Thoracic aorta (tissue), 2 donors: ENCODE measurements at places on chromosomes 2 and 18.

DNA sequence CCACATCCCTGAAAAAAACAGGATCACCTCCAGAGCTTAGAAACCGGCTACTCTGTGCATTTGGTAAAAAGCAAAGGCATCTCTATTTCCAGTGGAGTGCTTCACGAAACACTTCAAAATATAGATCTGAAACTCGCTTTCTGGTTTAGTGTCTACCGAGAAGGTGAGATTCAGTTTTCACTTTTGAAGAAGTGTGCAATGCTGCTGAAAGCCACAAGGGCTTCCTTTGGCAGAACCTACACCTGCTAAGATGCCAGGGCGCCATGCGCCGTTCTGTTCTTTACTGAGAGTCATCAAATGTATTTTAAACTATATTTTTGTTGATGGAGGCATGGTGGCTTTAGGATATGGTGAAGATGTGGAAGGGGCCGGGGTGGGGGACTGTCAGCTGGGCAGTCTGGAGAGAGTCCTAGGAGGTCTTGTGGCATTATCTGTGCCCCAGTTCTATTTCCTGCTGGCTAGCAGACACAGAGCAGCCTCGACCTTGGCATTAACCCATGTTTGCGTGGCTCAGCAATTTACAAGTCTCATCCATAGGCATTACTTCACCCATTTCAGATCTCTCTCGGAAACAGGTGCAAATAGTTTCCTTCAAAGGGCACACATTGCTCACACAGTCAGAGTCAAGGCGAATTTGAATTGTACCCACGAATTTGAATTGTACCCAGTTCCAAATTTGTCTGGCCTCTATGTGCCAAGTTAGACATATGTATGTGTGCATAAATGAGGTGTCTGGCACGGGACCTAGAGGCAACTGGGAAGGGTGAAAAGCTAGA is 46.7 kb upstream of the KCNF1 start:
- no peak for DNase-seq

DNA sequence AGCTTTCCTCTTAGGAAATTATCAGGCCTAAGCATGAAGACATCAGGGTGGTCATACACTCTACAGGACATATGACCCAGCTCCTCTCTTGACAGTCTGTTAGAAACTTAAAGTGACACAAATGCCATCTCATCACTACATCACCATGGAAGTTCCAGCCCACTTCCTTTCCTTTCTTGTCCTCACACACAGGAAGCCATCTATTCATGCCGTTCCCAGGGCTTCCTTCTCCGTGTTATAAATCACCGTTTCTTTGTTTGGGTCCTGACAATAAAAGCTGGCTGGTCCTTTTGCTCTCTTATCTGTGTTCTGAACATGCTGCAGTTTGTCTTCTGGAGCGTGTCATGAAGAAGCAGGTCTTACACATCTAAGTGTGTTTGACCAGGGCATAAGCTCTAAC is 692.1 kb upstream of the CELF4 start:
- no peak for DNase-seq

DNA sequence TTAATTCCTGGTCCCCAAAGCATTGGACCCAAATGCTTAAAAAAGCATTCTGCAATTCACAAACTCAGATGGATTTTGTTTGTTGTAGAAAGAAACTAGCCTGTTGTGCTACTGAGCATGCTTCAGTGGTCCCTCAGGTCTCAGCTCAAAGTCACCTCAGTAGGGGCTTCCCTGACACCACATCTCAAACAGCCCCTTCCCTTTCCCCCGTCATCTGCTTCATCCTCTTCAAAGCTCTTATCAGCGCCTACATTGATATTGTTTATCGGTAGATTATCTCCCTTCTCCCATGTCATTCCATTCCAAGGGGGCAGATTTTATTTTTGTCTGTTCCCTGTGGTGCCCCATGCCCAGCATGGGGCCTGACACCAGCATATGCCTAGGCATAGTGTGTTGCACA is 172.9 kb downstream of the CELF4 start:
- DNase-seq = no peak

DNA sequence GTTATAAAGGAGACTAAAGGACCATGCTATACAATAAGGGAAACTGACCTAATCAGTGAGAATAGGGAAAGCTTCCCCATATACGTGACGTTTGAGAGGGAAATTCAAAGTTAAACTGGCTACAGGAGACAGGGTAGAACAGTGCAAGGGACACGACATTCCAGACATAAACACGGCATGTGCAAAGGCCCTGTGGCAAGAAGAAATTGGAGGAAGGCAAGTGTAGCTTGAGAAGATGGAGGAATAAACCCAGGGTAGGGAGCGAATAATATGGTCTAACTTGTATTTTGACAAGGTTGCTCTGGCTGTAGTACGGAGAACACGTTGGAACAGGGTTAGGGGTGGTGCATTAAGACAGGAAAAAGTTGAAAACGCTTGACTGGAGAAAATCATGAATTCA is 49.8 kb upstream of the RIOK3 start:
- no peak for DNase-seq

- no peak for DNase-seq
Measured at GRCh38 chr2:203603456-203604389, 68.6 kb upstream of the RAPH1 start.

GRCh38 chr2:121334581-121335293 is 49.7 kb upstream of the TFCP2L1 start:
- DNase-seq = no peak

- no peak for DNase-seq
Measured at GRCh38 chr2:109080109-109080508, 48.9 kb upstream of the SH3RF3 start.

DNA sequence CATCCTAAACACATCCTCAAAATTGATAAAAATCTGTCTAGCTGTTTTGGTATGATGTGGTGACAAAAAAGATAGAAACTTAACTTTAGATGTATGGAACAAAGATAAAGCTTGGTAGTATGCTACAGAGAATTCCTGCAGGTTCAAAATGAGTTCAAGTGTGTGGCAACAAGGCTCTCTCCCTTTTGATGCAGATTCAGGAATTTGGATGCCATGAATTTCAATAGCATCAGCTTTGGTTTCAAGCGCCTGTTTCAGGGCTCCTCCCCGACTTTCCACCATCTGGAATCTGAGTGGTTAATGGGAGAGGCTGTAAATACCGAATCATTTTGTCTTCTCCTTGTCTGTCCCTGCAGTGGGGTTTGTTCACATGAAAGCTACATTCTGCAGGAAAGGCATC is 180.6 kb downstream of the MTX2 start:
- DNase-seq = no peak

DNA sequence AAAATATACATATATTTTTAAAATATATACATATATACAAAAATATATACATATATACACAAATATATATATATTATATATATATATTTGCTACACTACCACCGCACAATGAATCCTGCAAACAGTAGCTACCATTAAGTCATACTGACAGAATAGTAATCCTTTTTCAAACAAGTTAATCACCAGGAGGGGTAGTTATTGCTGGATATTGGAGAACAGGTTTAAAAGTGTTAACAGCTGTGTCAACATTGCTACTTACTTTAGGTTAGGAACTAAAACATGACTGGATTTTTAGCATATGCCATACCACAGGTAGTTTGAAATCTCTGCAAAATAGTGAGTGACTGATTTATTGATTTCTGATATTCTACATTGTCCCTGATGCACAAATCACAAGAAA is 529.1 kb upstream of the CDH7 start:
- DNase-seq = no peak

GRCh38 chr2:219521066-219521880 is 7.0 kb downstream of the ASIC4 start:
- DNase-seq = no peak

DNA sequence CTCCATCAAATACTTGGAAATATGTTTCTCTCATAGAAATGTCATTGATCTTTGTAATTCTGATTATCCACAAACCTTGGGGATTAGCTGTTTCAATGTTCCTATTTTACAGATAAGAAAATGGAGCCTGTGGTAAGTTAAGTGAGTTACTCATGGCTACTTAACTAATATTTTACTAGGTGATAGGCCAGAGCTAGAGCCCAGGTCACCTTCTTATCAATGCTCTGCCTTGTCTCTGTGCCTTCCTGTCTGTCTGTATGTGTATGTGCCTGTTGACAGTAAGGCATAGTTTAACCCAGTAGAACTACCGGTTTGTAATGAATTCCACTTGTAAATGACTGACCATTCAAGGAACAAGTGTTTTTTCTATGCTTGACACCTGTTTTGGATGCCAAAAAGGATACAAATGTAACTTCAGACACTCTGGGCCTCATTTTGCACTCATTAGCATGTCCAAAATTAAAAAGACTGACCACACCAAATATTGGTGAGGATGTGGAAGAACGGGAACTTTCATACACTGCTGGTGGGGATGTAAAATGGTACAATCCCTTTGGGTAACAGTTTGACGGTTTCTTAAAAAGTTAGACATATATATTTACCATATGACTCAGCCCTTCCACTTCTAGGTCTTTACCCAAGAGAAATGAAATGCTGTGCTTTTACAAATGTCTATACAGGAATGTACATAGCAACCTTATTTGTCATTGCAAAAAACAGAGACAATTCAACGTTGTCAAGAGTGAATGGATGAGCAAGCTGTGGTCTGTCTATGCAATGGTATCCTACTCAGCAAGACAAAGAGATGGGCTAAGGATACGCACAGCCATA is 19.6 kb upstream of the IL1A start:
- DNase-seq = no peak

- DNase-seq = no peak
Measured at GRCh38 chr2:196284144-196284844, 112.9 kb upstream of the STK17B start.

DNA sequence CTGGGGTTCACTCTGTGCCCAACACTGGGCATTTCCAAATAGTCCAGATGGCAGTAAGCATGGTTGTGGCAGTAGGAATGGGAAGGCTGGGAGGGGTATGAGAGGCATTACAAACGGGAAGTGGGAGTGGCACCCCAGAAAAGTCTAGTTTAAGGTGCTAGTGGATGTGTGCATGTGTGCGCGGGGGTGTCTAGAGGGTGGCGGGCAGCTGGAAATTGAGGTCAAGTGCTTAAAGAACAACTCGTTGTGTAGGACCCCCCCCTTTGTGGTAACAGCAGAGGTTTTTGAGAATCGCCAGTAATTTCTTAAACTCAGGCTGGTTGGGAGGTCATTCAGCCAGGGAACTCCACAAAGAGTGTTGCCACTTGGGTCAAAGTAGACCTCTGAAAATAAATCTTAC is 69.9 kb downstream of the RHBDD1 start:
- DNase-seq = no peak

DNA sequence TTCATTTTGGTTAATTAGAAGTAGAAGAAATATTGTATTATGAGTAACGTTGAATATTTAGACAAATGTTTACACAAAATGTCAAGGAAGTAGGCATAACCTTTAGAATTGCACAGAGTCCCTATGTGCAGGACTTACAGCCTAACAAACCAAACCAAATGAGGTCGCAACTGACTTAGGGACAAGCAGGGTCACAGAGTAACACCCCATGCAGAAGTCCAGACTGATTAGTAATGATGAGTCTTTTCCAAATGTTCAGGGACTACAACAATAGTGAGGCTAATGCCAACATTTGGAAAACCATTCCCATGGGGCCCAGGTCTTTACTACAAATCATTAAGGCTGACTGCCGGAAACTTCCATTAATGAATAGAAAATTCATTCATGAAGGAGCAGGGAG is 452.5 kb upstream of the CHAC2 start:
- DNase-seq = no peak

GRCh38 chr2:174617120-174617519 is 19.5 kb upstream of the WIPF1 start:
- DNase-seq = no peak

- no peak for DNase-seq
Measured at GRCh38 chr18:56652802-56653201, 1.6 kb downstream of the WDR7 start.

DNA sequence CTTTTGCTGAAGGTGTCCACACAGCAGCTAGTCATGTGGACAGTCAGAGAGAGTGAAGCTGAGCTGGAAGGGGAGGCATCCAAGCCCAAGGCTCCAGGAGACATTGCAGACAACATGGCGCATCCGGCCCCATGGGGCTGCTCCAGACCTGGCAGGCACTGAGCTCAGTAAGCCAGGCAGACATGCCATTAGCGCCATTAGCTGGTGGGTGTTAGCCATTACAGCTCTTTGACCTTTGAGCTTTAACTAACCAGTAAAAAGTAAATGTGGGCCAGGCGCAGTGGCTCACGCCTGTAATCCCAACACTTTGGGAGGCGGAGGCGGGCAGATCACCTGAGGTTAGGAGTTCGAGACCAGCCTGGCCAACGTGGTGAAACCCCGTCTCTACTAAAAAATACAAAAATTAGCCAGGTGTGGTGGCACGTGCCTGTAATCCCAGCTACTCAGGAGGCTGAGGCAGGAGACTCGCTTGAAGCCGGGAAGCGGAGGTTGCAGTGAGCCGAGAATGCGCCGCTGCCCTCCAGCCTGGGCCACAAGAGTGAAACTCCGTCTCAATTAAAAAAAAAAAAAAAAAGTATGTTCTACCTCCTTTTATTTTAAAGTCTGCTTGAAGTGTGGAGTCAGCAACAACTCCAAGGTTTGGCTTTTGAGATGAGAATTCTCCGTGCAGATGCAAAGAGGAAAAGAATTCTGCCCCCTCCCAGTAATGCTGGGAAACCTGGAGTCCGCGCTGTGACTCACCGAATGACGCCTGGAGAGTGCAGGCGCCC is 69.4 kb downstream of the TWSG1 start:
- DNase-seq = no peak

DNA sequence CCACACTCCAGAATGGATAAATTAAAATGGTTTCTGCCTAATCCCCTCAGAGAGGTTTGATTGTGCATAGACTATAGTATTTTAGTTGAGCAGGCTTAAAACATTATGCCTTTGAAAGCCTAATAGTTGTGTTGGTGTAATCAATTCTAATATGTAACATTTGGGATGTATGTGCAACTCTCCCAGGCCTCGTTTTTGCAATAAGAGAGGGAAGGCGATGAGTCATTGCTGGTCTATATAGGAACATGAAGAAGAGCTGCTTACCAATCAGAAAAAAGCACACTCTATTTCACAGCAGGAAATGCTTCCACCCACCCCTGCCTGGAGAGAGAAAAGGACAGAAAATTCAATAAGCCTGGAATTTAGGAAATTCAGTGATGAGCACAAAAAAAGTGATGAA is 1424.0 kb upstream of the PIK3C3 start:
- DNase-seq = no peak

DNA sequence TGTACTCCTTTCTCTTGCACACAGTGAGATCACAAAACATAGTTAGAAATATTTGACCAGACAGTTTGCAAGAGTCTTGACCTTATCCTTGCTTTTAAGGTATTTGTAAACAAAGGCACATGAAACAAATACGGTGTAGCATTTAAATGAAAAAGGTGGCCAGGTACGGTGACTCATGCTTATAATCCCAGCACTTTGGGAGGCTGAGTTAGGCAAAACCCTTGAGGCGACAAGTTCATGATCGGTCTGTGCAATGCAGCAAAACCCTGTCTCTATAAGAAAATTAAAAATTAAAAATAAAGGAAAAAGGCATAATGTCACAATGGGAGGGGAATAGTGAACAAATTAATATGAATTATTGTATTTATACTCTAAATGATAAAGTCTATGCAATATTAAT is 109.5 kb upstream of the PIK3C3 start:
- no peak for DNase-seq
